ENCODE measurements at places on chromosomes 6 and 20.

- peak; percentile 78 for DNase-seq
These were observed 662 bp upstream of the SLC9A8 start for GRCh38 chr20:49811825-49812506.

- DNase-seq = no peak
These were observed 123.0 kb downstream of the PREX1 start for GRCh38 chr20:48704761-48705160.

GRCh38 chr6:117344444-117345291 lies 79.3 kb downstream of the VGLL2 start:
- DNase-seq = no peak

DNA sequence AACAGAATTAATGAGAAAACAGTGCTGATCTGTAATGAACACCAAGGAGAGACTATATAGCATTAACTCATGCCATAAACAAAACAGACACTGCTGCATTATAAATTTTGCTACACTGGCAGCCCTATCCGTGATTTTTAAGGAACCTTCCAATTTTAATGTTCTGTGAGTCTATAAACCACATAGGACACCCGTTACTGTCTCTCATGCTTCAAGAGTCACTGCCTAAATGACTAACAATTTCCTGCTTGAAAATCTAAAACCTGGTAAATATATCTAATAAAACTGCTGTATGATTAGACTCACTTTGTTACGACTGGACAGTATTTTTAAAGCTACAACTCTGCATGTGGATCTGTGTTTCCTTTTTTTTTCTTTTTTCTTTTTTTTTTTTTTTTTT lies 8.7 kb downstream of the CHD6 start:
- no peak for DNase-seq

DNA sequence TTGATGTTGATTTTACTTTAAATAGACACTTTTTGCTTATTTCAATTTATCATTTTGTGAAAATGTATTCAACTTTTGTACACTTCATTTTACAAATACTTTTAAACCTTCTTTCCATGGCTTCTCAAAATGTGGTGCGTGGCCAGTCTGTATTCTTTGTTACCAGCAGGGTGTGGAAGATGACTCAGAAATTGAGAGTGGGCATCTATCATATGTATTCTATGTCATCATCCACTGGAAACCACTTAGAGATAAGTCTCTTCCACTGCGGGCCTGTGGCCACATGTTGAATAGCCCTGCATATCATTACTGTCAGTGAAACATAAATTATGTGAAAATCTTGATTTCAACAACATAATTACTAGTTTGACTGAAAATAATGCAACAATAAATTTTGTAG lies 52.6 kb upstream of the MC3R start:
- no peak for DNase-seq

DNA sequence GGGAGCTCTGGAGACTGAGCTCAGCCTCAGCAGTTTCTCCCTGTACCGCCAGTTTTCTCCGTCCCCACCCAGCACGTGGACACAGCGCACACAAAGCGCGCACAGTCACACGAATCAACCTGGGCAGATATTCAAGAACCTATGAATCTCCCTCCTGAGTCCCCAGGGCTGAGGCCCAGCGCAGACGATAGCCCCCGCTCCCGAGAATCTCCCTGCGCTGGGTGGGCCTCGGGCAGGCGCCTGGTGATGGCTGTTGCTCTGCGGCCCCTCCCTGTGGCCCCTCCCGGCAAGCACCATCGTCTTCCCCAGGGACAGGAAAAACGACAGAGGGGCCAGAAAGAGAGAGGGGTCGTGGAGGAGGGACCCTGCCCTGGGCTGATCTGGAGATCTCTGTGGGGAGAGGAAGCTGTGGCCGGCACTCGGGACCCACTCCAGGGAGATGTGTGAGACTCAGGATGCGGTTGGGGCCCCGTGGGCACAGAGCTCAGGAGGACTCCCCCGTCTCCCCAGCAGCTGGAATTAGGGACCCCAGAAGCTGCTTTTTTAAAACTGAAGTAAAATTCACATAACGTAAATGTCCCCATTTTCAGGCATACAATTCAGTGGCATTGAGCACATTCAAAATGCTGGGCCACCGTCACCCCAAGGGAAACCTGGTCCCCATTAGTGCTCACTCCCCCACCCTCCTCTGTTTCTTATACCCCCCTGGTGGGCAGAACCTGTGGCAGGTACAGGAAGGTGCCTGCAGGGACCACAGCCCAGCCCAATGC lies 330.8 kb downstream of the TAF4 start:
- no peak for DNase-seq

GRCh38 chr20:42179768-42180167 lies 561.6 kb upstream of the CHD6 start:
- no peak for DNase-seq

GRCh38 chr6:150720774-150721233 lies 121.1 kb downstream of the PLEKHG1 start:
- no peak for DNase-seq

GRCh38 chr20:62367633-62368391 lies 700 bp upstream of the LAMA5 start:
- no peak for DNase-seq

DNA sequence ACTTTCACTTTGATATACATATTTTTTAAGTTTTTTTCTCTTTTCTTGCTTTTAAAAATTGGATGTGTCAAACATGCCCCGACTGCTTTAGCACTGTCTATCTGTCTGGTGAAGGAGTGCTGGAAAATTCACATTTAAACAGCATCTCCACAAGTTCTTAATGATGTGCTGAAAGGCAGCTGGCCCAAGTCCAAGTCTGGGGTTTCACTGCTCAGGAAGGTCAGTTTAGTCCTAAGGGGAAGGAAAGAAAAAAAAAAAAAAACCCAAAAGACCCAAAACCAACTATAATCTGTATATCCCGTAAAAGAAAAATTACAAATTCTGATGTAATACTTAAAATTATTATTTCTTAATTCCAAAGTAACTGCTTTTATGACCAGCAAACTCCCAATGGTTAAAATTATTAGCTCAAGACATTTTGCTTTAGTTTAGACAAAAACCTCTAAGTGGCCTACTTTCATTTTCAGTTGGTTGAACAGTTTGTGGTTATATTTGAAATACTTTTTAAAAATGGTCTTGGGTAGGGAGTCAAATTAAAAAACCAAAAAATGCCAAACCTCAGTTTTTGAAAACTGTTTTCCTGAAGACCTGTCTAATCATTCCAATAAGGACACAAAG lies 79.5 kb upstream of the PREP start:
- peak; percentile 11 for DNase-seq

DNA sequence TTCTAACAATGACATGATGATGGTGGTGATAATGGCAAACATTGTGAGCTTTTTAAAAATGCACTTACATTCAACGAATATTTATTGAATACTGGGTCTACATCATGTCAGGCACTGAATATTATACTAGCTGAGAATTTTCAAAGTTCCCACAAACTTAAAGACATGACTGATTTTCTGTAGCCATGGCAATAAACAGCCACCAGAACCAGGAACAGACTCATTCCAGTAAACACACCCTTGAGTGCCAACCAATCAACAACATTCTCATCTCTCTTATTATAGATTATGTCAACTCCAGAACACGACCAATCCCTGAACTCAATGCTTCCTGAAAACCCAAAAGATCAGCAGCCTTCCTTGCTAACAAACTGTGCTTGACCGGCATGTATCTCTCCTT lies 212.4 kb upstream of the RUNX2 start:
- DNase-seq = no peak

- no peak for DNase-seq
These were observed 19.3 kb downstream of the SLC13A3 start for GRCh38 chr20:46631874-46632446.

GRCh38 chr6:138278326-138278725 lies 60.0 kb upstream of the PBOV1 start:
- peak; percentile 24 for DNase-seq

DNA sequence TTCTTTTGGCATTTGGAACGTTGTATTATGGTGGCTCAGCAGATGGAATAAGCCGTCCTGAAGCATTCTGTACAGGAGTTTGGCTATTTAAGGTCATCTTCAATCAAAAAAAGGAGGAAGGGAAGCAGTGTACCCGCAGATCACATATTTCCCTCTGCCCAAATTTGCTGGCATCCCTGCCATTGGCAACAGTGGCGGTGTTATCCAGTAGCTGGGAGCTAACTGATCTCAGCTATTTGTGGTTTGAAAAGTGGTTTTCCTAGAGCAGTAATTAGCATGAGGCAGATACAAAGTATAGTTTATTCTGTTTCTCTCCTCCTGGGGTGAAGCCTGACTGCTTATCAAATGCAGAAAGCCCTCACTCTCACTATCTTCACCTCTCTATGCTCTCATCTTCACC lies 576.8 kb downstream of the QKI start:
- DNase-seq = no peak

- DNase-seq = peak; percentile 24
These were observed 1.3 kb upstream of the NDUFAF4 start for GRCh38 chr6:96899019-96899418.

DNA sequence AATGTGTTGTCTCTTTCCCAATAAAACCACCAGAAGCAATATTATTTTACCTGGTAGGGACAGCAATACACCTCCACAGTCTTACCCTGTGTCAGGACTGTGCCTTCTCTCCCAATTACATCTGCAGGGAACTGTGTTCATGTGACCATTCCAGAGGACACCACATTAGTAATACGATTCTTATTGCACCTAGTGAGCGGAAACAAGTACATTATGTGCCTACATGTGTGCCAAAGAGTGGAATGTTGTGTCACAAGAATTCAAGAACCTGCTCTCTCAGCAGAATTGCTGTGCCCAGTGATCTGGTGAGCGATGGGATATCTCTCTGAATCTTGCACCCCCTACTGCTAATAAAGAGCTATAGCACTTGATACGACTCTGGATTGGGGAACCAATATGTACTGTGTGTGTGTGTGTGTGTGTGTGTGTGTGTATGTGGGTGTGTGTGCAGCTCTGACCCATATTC lies 57.4 kb upstream of the FOXC1 start:
- DNase-seq = peak; percentile 58

DNA sequence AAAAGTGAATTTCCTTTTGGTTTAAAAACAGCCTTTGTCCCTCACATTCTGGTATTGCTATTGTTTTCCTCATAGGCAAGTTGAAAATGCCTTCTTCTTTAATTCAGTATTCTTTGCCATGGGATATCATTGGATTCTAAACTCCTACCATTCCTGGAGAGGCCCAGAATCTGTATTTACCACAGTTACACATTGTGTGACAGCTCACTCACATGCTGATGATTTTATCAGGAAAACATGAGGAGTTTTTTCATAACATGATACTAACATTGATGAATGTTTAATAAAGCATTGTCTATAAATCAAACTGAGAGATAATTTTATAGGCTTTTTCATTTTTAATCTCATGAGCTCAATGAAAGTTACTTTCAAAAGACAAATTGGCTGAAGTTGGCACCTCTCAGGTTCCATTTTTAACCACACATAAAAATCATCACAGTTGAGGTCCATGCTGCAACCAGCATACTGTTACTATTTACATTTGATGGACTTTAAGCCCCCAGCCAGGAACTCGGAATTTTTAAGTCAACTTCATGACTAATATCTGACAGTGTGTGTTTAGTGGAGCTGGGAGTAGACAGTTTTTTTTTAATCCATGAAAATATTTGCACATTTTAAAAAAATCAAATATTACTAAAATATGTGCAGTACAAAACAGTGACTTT lies 82.8 kb downstream of the FAM83B start:
- no peak for DNase-seq

GRCh38 chr6:40668203-40668602 lies 81.0 kb upstream of the LRFN2 start:
- no peak for DNase-seq

DNA sequence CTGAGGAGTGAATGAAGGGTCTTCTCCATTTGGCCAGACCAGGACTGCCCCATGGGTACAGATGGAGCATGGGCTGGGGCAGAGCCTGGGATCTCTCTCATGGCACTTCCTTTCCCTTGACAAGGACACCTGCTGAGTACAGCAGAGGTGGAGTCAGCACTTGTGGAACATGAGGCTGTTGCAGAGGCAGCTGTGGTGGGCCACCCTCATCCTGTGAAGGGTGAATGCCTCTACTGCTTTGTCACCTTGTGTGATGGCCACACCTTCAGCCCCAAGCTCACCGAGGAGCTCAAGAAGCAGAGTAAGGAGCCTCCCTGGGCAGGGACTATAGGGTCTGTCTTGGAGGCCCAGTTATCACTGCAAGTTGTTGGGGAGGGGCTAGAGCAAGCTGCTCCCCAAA lies 29.6 kb downstream of the GSS start:
- DNase-seq = no peak

DNA sequence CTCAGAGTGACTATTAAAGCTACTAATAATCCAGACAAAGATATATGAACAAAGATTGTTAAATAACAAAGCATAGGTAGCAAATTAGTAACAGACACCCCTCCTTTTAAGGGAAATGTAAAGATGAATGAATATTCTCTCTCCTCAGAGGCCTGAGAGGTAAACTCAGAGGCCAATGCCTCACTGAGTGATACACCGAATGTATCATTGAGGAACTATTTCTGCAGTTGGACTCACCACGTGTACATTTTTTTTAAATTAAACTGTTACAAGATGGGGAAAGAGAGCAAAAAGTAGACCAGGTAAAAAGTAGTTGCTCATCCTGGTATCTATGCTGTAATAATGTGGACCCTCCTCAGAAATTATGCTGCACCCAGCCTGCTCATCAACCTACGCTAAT lies 72.3 kb upstream of the IPCEF1 start:
- DNase-seq = no peak

DNA sequence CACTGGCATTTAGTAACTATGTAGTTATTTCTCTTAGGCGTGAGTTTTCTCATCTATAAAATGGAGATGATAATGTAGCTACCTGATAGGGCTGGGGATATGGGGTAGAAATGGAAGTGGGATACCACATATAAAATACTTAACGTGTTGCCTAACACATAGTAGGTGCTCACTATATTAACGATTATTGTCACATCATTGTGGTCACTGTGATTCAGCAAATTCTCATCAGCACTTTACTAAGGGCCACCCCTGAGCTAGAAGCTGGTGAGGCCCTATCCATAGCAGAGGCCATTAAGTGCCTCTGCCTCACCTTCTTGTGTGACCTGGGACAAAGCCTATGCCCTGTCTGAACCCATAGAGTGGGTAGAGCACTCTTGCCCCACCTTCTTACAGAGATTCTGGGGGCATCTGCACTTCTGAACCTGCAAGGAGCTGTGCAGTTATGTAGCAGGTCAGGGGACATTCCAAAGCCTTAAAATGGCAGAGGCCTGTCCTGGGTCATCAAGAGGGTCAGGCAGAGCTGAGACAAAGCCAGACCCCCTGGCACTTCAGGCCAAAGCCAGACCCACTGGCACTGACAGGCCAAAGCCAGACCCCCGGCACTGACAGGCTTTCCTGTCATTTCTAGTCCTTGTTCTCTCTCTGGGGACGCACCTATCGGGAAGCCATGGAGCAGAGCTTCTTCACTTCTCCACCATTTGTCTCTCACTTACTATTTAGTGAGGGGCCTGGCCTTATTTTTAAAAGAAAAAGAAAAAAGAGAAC lies 7.0 kb upstream of the RIMS4 start:
- DNase-seq = no peak

- no peak for DNase-seq
These were observed 30.4 kb upstream of the HIVEP2 start for GRCh38 chr6:142975365-142975764.

DNA sequence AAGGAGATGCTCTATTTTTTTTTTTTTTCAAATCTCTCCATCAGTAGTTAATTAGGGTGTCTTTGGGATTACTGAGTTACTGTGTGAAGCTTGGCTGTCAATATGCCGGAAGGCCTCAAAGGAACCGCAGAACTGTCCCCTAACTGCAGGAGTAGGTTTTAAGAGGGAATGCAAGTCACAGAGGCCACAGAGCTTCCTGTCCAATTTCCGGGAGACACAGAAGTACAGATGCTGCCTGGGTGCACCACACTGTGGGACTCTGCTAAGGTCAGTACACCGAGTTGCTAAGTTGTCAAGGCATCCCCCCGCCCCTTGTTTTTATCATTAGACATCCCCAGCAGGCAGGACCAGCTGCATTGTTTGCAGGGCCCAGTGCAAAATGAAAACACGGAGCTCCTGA lies 120.2 kb upstream of the RAB32 start:
- no peak for DNase-seq

All from HTR-8/SVneo (cell line).